ENCODE measurements at places on chromosomes 3 and 15.

- no peak for DNase-seq
Observed at GRCh38 chr15:67945131-67945530, 105.3 kb upstream of the RNU6-1 start.

DNA sequence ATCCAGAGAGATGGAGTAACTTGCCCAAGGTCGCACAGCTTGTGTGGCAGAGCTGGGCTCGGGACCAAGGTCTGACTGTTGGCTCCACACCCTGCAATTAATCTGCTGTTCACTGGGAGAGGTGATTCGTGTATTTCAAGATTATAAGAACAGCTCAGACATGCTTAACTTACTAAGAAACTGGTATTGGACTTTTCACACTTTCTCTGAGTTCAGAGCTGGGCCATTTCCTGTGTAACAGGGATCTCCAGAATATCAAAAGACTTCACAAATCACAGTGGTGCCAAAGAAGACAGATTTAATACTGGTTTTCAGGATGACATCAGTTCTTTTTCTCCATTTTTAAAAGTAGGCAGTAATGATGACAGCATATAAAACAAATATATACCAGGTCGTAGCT lies 156.8 kb upstream of the UBE2E1 start:
- no peak for DNase-seq

- no peak for DNase-seq
Observed at GRCh38 chr15:33067456-33067855, 127.1 kb downstream of the FMN1 start.

DNA sequence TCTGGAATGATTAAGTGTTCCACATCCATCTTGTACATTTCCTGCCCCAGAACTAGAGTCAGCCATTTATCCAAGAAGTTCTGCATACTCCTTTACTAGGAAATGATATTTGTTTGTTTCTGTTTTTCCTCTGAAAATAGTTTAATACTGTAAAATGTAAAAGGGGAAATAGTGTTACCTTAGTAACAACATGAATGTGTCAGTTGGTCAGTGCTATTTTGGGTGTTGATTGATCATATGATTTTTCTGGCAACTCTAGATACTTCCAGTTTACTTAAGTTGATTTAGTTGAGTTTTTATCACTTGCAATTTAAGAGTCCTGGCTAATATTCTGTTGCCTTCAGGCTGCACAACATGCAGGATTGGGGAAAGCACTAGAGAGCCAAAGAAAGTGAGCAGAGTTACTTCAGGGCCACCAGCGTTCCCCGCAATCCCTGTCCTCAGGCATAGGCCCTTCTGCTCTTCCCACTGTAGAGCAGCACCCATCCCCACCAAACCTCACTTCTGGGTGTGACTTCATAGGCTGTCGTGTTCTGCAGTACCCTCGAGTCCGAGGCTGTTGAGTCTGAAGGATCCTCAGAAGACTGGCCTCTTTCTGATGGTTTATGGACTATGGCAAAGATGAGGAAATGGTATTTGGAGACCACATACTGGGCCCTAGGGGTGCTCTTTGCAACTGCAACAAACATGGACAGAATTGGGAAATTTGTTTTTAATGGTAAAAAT lies 69.0 kb downstream of the CHD2 start:
- DNase-seq, result no peak

DNA sequence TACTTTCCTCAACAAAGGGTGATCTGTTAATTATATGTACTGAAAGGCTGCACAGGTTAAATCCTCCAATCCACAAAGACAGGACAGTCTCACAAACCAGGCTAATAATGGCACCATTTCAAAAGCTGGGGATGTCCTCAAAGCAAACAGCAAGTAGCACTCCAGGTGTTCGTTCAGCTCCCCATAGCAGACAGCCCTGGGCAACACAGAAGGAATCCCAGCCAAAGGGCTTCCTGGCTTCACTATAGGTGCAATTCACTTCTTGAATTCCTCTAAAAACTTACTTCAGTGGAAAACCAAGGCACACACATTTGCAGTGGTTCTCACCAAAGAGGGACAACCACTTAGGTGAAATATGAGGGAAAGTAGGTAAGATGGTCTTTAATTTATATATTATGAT lies 166.7 kb downstream of the CTNNB1 start:
- no peak for DNase-seq

DNA sequence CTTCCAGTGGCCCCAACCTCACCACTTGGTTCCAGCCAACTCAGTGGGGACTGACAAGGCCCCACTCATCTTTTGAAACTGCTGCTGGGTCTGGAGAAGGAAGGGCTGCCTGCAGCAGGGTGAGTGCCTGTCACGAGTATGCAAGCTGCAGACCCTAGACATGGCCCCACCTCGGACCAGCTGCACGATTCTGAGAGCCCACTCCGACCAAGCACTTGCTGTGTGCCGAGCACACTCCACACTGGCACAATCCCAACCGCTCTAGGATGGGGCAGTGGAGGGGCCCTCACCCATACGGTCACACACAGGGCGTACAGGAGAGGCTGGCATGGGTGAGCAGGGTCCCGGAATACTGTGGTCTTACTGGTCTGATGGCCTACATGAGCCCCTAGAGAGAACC lies 8.0 kb upstream of the PLXND1 start:
- no peak for DNase-seq

Data from activated CD4-positive, CD25-positive, alpha-beta regulatory T cell treated with anti-CD3 and anti-CD28 coated beads, Interleukin-2, amount 50 U/mL, for 72 hours (primary cell).